ENCODE measurements at places on chromosomes 2 and 18. TPM values are rescaled to one million over a fixed set of nuclear protein-coding genes. Genes with fewer than 3 reads are reported as not detected.

The PPP1R1C gene
- 0.32 TPM for total RNA-seq

DNA sequence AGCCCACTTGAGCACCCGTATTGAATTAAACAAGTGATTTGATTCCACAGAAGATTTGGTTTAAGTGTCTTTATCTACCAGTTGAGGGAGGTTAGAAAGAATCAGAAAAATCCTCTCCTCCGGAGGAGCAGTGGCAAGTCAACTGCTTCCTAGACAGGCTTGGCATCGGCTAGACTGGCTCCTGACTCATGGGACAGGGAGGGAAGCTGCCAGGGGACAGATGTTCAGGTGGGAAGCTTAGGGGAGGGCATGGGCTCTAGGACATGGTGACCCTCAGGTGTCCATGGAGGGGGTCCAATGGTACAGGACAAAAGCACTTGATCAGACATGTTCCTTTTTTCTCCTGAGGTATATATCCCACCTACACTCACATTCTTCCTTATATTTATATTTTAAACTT lies 119.3 kb upstream of the IL1R2 start:
- no peak for DNase-seq

GRCh38 chr2:240048237-240048636 lies 5.1 kb downstream of the OR6B3 start:
- DNase-seq, result no peak

DNA sequence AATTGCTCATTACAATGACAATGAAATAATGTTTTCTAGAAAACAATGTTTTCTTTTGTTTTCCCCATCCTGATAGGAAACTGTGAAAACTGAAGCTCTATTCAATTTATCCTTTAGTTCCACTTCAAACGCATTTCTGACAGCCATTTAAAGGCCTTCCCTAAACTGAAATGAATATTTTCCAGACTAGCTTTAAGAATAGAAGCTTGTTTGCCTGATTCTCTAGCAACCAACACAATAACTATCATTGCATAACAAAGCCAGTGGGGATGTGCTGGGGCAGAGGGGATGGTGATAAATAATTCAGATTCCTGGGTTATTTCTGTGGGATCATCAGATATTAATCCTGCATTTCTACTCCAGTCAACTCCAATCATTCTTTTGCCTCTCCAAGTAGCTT lies 427.1 kb downstream of the RND3 start:
- no peak for DNase-seq

- DNase-seq, result no peak
These were observed 87.4 kb downstream of the MDH1 start for GRCh38 chr2:63676135-63676534.

- DNase-seq, result no peak
These were observed 106.4 kb downstream of the KCNH7 start for GRCh38 chr2:162731917-162732804.

- no peak for DNase-seq
These were observed 210.6 kb downstream of the CAMKMT start for GRCh38 chr2:44572196-44572900.

DNA sequence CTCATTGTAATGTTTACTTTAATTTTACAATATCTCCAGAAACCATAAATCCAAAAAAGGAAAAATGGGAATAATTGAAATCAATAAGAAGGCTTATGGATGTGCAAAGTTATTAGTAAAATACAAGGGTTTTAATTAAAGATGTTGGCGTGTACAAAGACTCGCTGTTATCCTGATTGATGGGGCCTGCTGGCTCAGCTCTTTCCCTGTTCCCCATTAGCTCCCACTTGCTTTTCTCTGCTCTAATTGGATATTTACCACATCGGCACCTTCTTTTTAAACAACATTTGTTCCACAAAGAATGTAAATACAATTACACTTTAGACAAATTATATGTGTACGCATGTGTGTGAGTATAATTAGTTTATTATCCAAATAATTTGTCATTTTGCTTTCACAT lies 796.6 kb downstream of the ERBB4 start:
- no peak for DNase-seq
